ENCODE measurements at places on chromosomes 1 and 21.

DNA sequence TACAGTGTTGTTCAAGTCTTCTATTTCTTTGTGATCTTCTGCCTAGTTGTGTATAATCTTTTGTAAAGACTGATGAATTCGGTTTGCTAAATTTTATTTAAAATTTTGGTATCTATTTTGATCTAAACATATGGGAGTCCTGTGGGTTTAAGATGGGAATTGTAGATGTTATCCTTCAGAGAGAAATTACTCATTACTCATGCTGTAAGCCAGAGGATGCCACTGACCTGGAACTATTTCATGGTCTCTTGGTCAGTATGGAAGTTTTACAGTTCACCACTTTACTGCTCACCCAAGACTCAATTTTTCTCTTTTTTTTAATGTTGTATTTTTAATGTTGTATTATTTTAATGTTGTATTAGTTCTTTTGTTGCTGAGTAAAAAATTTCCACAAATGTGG lies 138.6 kb upstream of the B3GALT2 start:
- DNase-seq = peak; percentile 37

DNA sequence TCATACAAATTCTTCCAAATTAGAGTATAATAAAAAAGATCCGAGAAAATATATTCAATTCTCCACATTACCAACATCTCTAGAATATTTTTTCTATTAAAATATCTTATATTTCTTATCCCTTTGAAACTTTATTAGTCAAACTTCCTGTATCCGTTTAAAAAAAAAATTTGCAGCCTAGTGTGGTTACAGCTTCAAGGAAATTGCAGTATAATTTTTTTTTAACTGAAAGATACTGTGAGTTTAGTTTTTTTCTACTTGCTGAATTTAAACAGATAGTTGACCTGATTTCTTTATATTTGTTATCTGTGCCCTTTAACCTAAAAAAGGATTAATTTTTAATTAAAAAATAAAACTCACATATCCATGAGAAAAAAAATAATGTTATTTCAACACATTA lies 1.5 kb downstream of the RGS18 start:
- no peak for DNase-seq

DNA sequence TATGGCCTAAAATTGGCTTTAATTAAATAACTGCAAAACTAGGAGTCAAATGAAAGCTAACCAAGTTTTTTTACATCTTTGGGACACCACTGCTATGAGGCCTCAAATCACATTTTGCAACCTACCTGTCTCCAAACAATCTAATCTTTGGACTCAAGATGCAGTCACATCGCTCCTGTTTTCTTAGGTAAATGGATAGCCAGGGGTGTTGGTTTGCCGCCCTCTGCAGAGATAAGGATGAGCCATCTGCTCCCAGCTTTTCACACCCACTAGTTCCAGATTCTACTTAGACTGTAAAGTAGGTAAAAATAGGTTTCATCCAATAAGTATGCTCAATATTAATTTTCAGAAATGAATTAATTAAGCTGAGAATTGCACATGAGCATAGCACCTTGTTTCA lies 456.5 kb downstream of the KIF26B start:
- DNase-seq = no peak

DNA sequence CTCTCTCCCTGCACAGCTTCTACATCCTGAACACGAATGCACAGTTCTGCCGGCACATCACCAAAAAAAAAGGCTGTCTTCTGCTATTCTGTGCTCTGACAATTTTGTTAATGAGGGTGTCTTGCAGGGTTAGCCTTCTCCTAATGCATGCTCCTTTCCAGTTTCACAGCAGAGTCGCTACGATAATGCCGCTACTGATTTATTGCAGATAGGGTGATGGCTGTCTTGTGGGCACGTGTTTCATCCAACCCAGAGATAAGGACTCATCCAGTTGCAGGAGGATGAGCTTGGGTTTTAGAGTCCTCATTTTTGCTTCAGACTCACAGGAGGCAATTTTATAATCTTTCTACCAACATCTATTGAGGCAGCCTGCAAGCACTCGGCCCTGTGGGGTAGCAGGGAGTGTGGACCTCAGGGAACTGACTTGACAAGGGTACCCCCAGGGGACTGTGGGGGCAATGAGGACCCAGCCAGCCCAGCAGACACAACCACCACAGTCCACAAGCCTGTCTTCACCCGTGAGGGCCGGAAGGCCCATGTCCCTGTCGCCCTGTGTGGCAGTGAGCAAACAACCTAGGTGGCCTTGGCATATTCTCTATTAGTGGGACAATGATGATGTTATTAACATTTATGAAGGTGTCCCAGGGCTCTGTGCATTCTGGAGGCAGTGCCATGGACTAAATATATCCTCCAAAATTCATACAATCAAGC lies 15.4 kb upstream of the UTS2 start:
- no peak for DNase-seq

DNA sequence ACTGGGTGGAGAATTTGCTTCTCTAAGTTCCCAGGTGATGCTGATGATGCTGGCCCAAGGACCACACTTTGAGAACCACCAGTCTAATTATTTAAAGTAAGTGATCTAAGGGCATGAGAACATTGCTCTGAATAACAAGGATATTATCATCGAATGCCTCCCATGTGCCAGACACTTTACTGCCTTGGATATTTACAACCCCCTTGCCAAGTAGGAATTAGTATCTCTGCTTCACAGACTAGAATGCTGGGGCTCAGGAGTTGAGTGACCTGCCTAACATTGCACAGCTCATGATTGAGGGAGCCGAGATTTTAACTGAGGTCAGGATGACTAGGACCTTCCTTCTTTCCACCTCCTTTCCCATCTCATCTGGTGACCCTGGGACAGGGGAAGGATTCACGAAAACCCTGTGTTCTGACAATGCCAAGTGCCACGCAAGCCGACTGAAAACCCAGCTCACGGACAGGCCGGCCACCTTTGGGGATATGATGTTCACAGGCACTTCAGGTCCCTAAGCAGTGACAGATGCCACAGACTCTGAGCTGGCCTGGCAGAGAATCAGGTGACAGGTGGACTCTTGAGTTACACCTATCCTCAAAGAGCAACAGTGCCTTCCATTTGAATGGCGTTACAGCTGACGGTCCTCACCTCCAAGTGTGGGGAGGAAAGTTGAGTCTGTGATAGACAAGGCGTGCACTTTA lies 230.7 kb downstream of the TOMM20 start:
- DNase-seq = no peak

DNA sequence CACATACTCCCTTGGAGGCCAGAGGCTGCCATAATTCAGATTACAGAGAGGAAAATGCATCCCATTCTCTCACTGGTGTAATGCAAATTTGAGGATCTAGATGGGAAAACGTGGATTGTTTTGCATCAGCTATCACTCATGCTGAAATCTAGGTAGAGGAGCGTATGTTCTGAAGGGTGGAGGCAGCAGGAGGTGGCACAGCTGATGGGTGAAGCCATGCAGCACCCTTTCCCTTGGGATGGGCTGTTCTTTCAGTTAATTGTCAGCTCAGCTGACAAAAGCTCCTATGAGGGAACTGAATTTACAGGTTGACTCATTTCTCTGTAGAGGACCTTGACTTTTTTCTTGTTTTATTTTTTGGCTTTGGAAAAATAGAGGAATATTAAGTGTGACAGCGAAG lies 41.8 kb downstream of the CAMTA1 start:
- no peak for DNase-seq

GRCh38 chr1:56915960-56916359 lies 49.9 kb downstream of the C8B start:
- no peak for DNase-seq

GRCh38 chr1:51859333-51859732 lies 19.2 kb downstream of the NRDC start:
- no peak for DNase-seq

DNA sequence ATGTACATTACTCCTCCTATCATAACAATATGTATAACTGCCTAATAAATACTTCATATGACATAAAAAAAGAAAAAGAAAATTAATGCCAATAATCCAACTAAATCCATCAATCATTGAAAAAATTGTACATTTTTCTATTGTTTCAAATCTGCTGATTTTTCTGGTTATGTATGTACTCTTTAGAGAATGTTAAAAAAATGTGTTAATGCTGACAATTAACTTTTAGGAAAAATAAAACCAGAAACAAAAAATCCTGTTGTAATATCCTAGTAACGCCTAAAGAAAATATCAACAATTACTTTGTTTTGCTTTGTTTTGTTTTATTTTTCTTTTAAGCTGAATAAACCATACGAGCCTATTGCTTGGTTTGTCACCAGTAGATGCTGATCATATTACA lies 213.9 kb upstream of the USP25 start:
- DNase-seq = no peak

GRCh38 chr1:228865627-228866330 lies 130.5 kb downstream of the RHOU start:
- DNase-seq = no peak

GRCh38 chr1:5562769-5563168 lies 429.5 kb downstream of the NPHP4 start:
- DNase-seq = no peak

DNA sequence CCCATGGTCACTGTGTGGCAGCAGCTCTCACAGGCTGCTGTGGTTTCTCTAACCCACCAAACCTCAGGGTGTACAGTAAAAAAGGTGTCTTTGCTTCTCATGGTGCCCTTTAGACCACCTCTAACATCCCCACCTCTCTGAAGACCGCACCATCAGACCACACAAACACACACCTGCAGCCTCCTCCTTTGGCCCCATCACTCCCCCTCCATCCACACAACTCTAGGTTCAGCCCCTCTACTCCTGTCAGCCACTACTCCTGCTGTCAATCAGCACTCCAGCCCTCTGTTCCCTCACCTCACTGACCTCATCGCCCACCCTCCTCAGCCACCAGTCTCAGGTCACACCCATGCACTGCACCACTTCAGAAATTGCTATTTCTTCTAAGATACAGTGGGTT lies 7.5 kb downstream of the ZNF692 start:
- DNase-seq = no peak

GRCh38 chr1:97668945-97669344 lies 251.9 kb downstream of the DPYD start:
- peak; percentile 27 for DNase-seq

DNA sequence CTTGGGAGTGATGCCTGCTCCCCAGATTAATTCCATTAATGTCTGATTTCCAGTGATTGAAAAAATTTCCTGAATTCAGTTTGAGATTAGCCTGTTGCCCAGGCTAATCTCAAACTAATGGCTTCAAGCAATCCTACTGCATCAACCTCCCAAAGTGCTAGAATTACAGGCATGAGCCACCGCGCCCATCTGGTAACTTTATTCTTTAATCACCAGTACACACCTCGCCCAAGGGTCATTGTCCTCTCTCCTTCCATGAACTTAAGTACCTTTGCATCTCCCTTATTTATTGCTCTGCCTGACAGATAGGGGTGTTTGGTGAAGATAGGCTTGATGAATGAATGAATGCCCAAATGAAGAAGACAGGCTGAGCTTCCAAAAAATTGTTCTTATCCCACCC lies 366.5 kb downstream of the SIPA1L2 start:
- DNase-seq = no peak

DNA sequence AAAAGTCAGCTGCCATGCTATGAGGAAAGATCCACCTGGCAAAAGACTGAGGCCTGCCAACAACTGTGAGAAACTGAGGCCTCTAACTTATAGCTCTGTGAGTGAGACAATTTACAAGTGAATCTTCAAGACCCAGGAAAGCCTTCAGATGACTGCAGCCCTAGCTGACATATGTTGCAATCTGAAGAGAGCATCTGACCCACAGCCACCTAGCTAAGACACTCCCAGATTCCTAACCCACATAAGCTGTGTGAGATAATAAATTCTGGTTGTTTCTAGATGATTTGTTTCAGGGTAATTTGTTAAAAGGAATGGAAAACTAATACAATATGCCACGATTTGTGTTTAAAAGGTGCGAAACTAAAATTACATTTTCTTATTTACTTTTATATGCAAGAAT lies 55.1 kb downstream of the HFM1 start:
- no peak for DNase-seq

GRCh38 chr21:35438643-35439404 lies 389.7 kb upstream of the RUNX1 start:
- no peak for DNase-seq

- no peak for DNase-seq
Measured at GRCh38 chr21:41865002-41865777, 14.0 kb downstream of the PRDM15 start.

- no peak for DNase-seq
Measured at GRCh38 chr1:49297783-49298182, 521.1 kb upstream of the BEND5 start.

DNA sequence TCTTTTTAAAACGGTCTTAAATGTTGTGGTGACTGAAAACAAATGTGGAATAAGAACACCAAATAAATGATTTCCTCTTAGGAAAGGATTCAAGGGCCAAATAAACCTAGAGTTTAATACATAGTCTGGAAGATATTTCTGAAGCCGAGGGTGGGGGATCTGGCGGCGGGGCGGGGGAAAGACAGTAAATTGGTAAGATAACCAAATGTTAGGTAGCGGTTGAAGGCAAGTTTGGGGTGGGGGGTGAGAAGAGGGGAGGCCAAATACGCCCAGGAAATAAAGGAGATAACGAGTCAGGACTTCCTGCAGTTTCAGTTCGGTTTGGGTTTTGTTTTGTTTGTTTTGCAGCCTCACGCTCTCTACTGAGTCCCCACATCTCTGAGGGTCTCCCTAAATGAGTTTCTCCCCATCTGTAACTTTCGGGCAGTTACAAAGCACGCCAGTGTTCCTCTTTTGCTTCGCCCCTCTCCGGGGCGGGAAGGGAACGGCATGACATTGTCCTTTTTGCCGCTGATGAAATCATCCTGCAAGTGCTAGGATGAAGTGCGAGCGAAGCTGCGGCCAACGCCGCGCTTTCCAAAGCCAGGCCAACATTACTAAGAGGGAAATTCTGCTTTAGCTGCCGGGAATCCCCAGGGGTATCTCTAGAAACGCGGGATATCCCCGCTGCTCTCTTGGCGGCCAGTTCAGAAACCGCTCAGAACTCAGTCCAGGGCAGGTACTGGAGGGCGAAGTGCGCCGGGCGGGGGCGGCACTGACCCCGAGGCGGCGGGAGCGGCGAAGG lies 844 bp downstream of the NIBAN1 start:
- peak; percentile 88 for DNase-seq

GRCh38 chr1:53186533-53186932 lies 10.1 kb upstream of the CPT2 start:
- DNase-seq = no peak

- no peak for DNase-seq
Measured at GRCh38 chr1:14780271-14780670, 181.8 kb downstream of the KAZN start.

GRCh38 chr1:224689374-224689773 lies 73.3 kb downstream of the CNIH3 start:
- no peak for DNase-seq

- DNase-seq = peak; percentile 67
Measured at GRCh38 chr1:86155807-86156565, 586 bp downstream of the COL24A1 start.

GRCh38 chr1:228803421-228803820 lies 68.1 kb downstream of the RHOU start:
- no peak for DNase-seq

DNA sequence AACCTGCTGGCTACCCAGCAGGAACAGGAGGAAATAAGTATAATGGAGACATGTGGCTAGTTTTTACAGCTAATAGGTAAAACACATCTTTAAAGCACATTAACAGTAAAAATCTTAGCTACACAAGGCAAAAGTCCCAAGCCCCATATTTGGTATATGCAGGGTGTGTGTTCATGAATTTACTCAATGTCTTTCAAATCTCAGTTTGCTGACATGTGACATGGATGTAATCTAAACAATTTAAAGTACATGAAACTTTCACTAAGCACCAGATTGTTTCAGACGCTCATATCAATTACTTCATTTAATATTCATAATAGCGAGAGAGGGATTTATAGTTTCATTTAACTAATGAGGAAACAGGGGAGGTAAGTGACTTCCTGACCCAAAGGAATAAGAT lies 3.9 kb downstream of the TACSTD2 start:
- DNase-seq = no peak
